T-helper 1 cell (primary cell): ENCODE measurements at places on chromosomes 1 and 21.

GRCh38 chr1:102897557-102897956 lies 210.8 kb downstream of the COL11A1 start:
- no peak for DNase-seq

GRCh38 chr1:199685369-199685768 lies 342.1 kb upstream of the NR5A2 start:
- DNase-seq: no peak

- DNase-seq: no peak
Measured at GRCh38 chr1:36511804-36512798, 29.4 kb upstream of the CSF3R start.

GRCh38 chr1:155680531-155680930 lies 8.0 kb downstream of the YY1AP1 start:
- no peak for DNase-seq

- no peak for DNase-seq
Measured at GRCh38 chr1:243354511-243355153, 98.8 kb downstream of the SDCCAG8 start.

GRCh38 chr1:237894131-237894530 lies 3.4 kb upstream of the ZP4 start:
- no peak for DNase-seq

- no peak for DNase-seq
Measured at GRCh38 chr1:102799496-102799895, 308.8 kb downstream of the COL11A1 start.

DNA sequence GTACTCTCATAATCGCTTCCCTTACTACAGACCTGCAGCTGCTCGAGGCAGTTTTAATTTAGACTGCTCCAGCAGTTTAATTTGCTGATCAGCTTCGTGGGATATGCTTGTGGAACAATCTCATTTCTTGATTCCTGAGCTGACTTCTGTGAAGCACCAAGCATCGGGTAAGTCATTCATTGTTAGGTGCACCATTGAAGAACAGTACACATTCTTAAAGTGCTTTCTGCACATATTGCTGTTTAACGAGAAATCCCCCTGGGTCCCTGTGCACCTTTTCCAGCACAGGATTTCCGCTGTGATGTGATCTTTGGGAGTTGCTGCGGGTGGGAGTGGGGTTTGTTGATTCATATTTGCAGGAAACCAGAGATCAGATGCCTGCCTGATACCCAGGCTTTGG lies 9.1 kb downstream of the GALNT2 start:
- no peak for DNase-seq

GRCh38 chr1:7495962-7496361 lies 275.1 kb upstream of the VAMP3 start:
- DNase-seq: no peak
